ENCODE measurements at places on chromosomes 5 and 9.
A peak's percentile ranks its signal among the peaks of the same experiment; 100 is the strongest.

GRCh38 chr9:7735311-7735710 is 64.3 kb downstream of the DMAC1 start:
- no peak for DNase-seq

DNA sequence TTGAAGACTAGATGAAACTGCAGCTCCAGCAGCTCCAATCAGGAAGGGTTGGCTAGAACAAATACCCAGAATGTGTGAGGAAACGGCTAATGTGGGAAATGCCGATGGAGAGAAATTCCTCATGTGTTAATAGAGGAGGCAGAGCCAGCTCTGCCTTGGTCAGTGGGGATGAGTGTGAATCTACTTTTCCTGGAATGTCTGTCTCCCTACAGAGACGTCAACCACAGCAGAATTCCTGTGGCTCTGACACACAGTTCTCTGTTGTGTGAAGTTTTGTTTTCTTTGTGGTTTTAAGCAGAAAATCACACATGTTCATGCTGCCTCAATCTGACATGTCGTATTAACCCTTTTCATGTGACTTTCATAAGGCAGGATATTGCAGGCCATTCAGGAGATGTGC is 476.6 kb upstream of the WWC1 start:
- no peak for DNase-seq

DNA sequence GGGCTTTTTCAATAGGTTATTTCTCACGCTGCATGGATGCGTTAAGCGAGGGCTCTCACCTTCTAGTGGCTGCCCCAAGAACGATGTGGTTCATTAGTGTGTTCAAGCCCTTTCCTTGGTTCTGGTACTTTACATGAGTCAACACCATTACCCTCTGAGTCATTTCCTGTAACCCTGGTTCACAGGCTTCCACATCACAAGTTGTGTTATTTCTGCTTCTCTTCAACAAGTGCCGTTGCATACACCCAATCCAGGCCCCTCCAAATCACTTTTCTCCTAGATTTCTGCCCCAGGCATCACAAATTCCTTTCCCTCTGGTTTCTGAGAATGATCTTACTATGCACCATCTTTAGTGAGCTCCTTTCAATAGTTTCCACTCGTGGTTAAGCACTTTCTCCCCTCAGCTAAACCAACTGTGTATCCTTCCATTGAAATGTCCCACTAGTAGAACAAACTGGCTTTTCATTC is 69.5 kb upstream of the RAD23B start:
- peak; percentile 8 for DNase-seq

DNA sequence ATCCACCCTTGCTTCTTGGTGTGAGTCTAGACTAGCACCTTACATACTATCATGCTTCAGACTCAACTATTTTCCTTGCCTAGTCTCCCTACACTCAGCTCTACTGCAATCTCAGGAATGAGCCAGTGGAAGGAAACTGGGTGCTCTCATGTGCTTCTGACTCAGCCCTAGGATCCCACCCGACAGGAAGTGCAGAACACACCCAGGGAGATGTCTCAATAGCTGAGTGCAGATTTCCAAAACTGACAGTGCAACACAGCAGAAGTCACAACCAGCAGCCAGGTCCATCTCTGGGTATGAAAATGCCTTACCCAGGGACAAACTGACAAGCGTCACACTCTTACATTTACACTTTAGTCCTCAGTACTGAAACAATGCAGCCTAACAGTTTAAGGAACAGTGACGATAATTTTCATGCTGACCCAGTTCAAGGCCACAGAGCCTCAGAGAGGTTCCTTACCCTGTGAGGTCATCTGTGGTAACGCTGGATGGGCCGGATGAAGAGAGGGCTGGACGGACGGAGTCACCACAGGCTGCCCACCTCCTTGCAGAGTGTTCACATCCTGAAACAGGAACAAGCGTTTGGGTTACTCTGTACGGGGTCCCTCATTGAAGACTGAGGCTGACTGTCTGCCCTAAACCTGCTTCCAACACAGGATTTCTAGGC is 33.0 kb downstream of the FKBP15 start:
- DNase-seq = no peak

DNA sequence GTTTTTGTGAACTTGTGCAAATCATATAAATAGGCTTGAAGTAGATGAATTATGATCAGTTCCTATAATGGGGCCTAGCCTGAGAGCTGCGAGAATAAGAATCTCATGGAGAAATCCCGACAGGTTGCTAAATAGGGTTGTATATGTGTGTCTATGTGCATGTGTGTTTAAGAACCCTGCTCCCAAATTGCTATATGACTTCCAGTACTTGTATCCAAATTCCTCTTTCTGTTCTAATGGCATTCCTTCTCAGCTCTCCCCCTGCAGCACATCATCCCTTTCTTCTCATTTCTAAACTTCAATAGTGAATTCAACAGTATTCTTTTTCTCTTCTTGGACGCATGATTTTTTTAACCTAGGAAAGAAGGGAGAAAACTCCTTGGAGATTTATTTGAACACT is 277.2 kb downstream of the GAS1 start:
- no peak for DNase-seq

GRCh38 chr5:123483446-123484077 is 28.4 kb upstream of the CSNK1G3 start:
- no peak for DNase-seq

DNA sequence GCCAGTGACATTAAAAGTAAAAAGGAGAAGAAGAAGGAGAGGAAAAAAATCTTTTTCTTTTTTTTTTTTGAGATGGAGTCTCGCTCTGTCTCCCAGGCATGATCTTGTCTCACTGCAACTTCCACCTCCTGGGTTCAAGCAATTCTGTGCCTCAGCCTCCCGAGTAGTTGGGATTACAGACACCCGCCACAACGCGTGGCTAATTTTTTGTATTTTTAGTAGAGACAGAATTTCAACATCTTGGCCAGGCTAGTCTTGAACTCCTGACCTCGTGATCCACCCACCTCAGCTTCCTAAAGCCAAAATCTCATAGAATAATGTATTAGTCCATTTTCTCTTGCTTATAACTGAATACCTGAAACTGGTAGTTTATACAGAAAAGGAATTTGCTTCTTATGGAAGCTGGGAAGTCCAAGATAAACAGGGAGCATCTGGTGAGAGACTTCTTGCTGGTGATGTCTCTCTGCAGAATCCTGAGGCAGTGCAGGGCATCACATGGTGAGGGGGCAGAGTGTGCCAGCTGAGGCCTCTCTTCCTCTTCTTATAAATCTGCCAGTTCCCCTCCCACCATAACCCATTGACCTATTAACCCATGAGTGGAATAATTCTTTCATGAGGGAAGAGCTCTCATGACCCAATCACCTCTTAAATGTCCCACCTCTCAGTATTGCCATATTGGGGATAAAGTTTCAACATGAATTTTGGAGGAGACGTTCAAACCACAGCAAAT is 466.3 kb downstream of the GADD45G start:
- no peak for DNase-seq

- no peak for DNase-seq
These were observed 129.8 kb downstream of the FGF18 start for GRCh38 chr5:171549274-171549673.

DNA sequence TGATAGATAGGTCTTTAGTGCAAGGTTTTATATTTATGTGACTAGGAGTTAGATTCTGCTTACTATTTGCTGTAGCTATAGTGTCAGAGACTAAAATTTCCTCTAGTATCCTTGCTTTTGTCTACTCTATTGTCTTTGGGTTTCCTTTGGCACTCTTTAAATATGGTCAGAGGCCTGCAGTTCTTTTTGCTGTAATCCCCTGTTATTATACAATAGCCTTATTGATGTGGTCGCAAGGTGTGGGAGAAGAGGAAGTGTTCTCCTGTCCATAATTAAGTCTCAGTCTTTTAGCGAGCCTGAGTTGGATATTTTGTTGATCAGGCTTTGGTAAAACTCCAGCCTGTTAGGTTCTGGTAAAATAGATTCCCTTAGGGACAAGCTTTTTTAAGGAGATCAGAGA is 34.9 kb downstream of the LURAP1L start:
- no peak for DNase-seq

DNA sequence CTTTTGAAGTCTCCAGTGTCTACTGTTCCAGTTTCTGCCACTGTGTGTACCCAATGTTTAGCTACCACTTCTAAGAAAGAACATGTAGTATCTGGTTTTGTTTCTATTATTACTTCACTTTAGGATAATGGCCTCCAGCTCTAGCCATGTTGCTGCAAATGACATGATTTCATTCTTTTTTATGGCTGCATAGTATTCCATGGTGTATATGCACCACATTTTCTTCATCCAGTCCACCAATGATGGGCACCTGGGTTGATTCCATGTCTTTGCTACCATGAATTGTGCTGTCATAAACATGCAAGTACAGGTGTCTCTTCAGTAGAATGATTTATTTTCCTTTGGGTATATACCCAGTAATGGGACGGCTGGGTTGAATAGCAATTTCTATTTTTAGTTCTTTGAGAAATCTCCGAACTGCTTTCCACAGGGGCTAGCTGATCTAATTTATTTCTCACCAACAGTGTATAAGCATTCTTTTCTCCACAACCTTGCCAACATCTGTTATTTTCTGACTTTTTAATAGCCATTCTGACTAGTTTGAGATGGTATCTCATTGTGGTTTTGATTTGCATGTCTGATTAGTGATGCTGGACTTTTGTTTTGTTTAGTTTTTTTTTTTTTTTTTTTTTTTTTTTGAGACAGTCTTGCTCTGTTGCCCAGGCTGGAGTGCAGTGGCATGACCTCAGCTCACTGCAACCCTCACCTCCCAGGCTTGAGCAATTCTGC is 68.9 kb downstream of the WDR41 start:
- DNase-seq = no peak

GRCh38 chr9:98943682-98944056 is at the start of gene COL15A1:
TSS of gene COL15A1 (plus strand) at chr9:98943907. CDS start at chr9:98944062, 155 bp downstream.
- peak; percentile 67 for DNase-seq

- DNase-seq = no peak
These were observed 52.2 kb upstream of the GRHPR start for GRCh38 chr9:37370282-37370681.

GRCh38 chr5:77066184-77066583 is 20.9 kb downstream of the ZBED3 start:
- DNase-seq = no peak

DNA sequence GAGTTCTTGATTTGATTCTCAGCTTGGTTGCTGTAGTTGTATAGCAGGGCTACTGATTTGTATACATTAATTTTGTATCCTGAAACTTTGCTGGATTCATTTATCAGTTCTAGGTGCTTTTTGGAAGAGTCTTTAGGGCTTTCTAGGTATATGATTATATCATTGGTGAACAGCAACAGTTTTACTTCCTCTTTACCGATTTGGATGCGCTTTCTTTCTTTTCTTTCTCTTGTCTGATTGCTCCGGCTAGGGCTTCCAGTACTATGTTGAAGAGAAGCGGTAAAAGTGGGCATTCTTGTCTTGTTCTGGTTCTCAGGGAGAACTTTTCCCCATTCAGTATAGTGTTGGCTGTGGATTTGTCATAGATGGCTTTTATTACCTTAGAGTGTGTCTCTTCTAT is 158.9 kb downstream of the SAXO1 start:
- DNase-seq = no peak

- DNase-seq = no peak
These were observed 8.3 kb upstream of the COMMD10 start for GRCh38 chr5:116076496-116076895.

DNA sequence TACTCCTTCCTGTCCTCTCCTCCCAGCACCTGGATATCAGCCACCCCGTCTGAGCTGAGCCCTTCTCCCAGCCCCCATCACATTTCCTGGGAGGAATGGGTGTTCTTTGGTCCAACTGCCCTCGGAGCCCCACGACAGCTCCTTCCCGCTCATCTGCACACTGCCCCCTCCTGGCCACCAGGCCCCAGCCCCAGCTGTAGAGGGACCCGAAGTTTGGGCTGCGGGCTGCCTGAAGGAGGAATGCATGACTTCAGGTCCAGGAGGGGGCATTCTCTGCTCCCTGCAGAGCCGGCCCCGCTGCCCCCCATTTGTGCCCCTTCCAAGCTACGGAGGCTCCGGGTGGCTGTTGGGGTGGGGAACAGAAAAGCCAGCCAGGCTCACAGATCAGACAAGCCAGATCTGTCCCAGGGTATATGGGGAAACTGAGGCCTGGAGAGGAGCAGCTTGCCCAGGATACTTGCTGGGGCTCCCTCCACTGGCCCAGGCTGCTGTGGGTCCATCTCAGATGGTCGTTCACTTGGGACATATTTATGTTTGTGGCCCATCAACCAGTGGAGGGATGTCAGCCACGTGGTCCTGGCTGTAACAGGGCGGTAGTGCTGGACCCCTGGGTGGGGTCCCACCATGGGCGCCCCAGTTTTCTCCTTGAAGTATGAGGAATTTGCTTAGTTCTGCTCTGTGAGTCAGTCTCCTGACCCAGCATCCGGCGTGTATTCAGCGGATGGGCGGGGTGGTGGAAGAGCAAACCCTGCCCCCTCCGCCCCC is 33.1 kb downstream of the DAB2IP start:
- DNase-seq = peak; percentile 46

DNA sequence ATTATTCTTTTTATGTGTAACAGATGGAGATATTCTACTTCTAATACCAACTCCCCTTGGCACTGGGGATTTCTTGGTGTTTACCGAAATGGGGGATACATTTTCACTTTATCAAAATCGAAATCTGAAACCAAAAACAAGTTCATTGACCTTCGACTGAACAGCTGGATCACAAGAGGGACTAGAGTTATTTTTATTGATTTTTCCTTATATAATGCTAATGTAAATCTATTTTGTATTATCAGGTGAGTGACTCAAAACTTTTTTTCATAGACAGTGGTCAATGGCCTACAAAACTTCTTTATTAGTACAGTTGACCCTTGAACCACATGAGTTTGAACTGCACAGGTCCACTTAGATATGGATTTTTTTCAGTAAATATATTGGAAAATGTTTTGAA is 10.2 kb downstream of the PKD2L2 start:
- no peak for DNase-seq

- no peak for DNase-seq
These were observed 119.0 kb upstream of the DMRT1 start for GRCh38 chr9:722388-722980.

DNA sequence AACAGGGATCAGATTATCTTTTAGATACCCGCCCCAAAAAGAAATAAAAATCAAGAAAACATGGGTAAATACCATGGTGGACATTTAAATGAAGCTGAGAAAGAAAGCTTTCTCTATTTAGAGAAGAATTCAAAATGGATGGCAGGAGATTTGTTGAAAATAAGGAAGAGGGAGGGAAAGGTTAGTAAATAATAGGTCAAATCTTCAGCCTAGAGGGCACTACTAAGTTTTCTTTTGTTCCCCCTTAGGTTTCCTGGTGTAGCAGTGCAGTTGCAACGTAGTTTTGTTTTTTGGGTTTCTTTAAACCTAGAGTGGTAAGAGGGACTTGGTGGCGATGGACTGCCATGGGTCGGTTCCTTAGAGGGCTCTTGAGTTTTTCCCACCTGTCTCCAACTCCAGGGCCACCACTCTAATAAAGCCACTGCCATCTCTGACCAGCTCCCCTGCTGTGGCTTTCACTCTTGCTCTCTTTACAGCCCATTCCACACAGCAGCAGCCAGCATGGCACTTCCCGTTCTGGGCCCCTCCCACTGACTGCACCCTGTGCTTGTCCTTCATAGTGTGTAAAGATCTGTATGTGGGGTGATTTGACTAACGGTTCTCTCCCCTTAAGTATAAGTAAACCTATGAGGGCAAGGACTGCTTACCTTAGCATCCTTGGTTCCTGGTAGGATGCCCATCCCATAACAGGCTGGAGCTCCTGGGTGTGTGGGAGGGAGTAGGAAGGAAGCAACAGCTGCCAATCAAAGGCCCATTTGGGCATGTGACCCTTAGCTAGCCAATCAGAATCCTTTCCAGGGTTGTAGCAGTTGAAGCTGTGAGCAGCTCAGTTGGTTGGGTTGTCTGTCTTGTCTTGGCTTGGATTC is 118.3 kb downstream of the SLC1A3 start:
- peak; percentile 67 for DNase-seq

- DNase-seq = no peak
These were observed 33.2 kb downstream of the MED27 start for GRCh38 chr9:132046456-132046855.
